Chondrocyte (in vitro differentiated cells): ENCODE measurements at places on chromosomes 3 and 15. TPM values are rescaled to one million over a fixed set of nuclear protein-coding genes. Genes with fewer than 3 reads are reported as not detected.

The RARRES1 gene
- total RNA-seq, result 0.95 to 1.3 TPM (median 0.99 TPM) in 3 replicates

The WDR76 gene
- 6.1 to 15.3 TPM (median 6.6 TPM) in 3 replicates for total RNA-seq

The KCNMB2 gene
- total RNA-seq, result 0.27 TPM in 1 of 3 replicates, not detected in the others

The ZPLD1 gene
- not detected in 3 replicates for total RNA-seq

DNA sequence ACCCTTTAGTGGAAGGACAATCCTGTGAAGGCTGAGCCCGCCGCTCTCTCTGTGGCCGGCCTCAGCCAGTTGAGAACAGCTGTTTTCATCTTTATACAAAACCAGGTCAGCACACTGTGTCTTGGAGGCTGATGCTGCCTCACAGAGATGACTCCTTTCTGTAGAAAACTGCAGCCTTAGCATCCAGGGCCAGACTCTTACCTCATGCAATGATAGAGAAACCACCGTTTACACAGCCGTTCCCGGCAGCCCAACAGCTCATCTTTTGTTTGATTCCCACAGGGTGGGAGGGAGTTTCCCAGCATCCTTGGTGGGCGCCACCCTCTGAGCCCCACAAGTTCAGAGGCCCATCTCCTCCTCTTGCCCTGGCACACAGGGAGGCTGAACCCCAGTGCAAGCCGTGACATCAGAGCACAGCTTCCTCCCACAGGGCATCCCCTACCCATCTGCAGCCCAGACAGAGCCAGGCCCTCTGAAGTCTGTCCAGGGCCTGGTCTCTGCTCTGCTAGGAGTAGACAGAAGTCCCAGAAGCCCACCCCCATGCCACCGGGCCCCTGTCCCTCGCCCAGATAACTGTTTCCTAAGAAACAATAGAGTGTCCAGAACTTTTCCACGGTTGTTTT is 105.0 kb downstream of the LRRK1 start:
- no peak for DNase-seq

GRCh38 chr3:127975153-127976029 is 60.4 kb downstream of the KBTBD12 start:
- DNase-seq, result no peak

GRCh38 chr3:38149708-38150107 is 11.2 kb downstream of the MYD88 start:
- DNase-seq, result no peak

DNA sequence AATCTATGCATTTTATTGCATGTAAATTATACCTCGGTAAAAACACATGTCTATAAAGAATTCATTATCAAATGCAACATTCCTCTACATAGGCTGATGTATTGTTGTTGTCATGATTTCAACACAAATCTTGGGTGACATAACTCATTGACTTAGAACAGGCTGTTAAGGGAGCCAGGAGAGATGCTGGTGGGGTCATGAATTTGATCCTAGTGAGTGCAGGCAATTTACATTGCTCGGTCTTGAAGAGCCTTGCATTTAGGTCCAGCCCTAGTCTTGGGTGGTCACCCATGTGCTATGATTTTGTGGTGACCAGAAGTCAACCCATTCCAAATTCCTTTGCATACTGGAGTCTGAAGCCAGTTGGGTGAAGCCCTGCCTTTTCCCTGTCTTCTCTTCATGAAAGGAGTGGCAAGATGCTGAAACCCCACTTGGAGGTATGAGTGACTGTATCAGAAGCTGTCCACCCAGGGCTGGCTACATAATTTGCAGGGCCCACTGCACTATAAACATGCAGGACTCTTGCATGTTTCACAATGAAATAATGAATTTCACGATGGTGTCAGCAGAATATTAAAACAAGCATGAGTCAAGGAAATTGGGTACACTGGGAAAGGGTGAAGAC is 59.2 kb downstream of the RPLP1 start:
- no peak for DNase-seq

GRCh38 chr15:49410641-49411040 is 12.4 kb upstream of the FGF7 start:
- no peak for DNase-seq

- no peak for DNase-seq
Measured at GRCh38 chr15:84749111-84749991, 959 bp downstream of the ZNF592 start.

DNA sequence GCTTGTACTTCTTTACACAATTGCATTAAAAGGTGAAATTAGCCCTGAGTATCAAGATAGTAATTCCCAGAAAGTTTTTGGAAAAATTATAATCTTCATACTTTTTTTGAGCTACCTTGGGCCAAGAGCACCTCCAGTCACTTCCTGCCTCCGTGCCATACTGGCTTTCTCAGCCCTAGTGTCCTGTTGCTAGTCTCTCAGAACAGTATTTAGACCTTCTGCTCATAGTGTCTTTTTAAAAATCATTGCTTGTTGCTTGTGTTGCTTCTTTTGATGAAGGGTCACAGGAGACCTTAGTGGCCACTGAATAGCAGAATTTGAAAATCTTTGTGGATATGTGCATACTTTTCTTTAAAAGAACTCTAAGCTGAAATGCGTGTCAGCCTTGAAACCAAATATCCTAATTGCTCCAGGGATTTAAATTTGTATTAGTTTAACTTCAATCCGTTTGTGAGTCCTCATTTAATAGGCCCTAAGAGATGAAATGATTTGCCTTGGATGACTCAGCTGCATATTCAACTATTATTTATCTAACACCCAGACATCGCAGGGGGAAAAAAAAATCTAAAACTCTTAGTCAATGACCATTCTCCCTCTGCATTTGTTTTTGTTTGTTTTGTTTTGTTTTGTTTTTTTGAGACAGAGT is 29.1 kb upstream of the LXN start:
- no peak for DNase-seq

GRCh38 chr3:113551820-113552219 is 19.5 kb downstream of the SIDT1 start:
- DNase-seq, result no peak

- DNase-seq, result no peak
Measured at GRCh38 chr15:46892621-46893160, 824.6 kb upstream of the SEMA6D start.

- no peak for DNase-seq
Measured at GRCh38 chr15:40053831-40054604, 15.0 kb upstream of the SRP14 start.

DNA sequence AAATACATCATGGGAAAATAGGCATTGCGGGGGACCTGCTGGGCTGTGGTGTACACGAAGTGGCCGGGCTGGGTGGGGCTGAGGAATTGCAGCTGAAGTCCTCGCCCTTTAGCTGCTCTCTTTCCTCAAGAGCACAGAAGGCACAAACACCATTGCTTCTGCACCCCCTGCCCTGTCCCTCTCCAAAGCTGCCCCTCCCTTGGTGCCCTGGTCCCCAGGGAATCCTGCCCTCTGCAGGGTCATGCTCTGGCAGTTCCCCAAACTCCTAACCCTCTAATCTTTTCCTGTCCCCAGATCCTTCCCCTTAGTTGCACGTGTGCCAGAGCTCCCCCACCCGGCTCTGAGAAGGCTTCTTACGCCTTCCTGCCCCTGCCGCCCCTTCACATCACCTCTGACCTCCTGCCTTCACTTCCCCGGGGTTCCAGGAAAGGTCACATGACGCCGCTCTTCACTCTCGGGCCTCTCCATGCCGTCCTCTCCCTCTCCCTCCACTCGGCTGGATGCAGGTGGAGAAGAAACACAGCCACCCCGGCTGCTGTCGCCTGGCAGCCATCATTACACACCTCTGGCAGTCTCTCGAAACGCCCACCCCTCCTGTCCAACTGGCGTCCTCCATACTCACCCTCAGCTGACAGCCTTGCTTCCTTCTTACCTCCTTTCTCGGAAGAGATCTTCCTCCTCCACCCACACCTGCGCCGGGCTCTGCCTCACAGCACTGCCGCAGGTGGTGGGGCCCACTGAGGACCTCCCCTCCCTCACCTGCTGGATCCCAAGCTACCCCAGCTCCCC is 6.9 kb upstream of the PCSK6 start:
- no peak for DNase-seq
